Stimulated activated CD8-positive, alpha-beta memory T cell treated with anti-CD3 and anti-CD28 coated beads, Interleukin-7, amount 100 ng/mL, for 1 hour (primary cell): ENCODE measurements at places on chromosomes 3 and 15.

DNA sequence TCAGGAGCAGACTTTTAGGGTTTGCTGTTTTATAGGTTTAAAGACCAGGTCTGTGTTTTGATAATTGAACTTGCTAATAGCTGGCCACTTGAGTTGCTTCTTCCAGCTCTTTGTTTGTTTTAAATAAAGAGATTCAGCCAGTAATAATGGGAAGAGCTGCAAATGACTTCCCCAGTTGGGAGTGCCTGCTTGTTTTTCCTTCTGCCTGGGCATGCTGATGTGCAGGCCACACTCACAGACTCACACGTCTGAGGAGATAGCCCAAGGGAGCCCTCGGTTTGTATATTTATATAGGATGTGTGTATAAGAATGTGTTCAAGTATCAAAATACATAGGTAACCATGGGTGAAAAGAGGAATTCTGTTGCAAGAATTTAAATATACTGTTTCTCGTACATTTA is 78.2 kb upstream of the BOC start:
- no peak for DNase-seq

- no peak for DNase-seq
Measured at GRCh38 chr3:182490596-182491491, 302.5 kb upstream of the ATP11B start.

DNA sequence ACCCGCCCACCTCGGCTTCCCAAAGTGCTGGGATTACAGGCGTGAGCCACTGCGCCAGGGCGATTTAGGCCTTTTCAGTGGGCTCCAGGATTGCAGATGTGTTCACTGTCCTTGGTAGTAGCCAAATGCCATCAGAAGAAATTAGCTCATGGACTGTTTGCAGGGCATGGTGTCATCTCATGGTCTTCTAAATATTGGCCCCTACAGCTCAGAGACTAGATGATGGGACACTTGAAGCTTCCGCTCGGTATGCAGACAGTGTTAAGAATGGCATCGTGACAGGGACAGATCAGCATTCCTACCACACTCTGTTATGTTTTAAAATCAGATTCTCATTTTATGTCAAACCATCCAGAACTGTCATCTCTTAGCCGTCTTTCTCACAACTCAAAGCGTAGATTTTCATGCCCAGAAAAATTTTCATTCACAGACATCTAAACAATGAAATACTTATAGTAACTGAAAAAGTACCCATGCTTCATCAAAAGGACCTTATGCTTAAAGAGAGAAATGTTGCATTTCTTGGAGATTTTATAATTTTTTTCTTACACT is 24.9 kb downstream of the SLCO3A1 start:
- no peak for DNase-seq

DNA sequence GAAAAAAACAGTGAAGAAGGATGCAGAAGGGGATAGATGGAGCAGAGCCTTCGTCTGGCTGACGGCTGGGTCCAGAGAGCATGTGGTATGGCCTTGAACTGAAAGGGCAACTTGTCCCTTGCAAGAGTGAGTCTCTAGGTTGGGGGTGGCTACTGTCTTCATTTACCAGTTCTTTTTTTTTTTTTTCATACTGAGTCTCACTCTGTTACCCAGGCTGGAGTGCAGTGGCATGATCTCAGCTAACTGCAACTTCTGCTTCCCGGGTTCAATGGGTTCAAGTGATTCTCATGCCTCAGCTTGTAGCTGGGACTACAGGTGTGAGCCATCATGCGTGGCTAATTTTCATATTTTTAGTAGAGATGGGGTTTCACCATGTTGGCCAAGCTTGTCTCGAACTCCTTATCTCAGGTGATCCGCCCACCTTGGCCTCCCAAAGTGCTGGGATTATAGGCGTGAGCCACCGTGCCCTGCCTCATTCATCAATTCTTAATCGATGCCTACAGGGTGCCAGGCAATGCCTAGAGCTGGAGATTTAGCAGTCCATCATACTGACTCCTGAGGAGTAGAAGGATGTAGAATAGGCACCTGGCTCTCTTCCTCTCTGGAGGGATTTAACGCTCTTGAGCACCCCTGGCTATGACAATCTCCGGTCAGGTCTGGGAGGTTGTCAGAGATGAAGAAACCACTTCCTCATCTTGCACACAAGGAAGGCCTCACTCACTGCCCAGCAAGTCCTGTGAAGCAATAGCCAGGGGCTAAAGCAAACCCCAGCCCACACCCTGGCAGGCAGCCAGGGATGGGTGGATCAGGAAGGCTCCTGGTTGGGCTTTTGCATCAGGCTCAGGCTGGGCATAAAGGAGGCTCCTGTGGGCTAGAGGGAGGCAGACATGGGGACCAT is at the start of gene CAMP:
Gene CAMP, plus strand, starts transcription at position 880 of the 898 bp plus-strand sequence. Its CDS starts 17 bp downstream, at position 897.
- DNase-seq, result no peak

DNA sequence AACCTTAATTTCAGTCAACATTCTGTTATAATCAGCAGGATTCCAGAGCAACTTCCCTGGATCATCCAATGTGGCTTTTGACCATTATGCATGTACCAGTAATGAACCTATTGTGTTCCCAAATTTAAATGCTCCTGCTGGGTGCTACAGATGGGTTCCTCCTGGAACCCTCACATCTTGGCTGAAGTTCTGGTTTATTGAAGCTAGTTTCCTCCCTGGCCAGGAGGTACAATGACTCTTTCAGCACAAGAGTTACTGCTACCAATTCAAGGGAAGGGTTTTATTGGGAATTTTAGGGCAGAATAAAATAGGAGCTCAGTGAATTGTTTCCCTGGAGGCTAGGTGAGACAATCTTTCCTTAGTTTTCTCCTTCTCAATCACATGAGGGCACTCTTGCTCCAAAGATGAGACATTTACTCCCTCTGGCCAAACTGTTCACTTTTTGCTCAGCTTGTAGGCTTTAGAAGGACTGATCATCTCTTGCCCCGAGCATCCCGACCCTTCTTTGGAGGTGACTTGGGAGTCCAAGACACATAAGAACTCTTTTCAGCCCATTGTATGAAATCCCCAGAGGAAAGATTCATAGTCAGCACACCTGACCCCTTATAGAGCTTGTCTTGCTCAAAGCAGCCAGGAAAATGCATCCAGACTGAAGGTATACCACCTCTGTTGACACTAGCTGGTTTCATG is 8.8 kb upstream of the NPHP3 start:
- no peak for DNase-seq

- no peak for DNase-seq
Measured at GRCh38 chr3:140386357-140387100, 291.3 kb upstream of the TRIM42 start.

DNA sequence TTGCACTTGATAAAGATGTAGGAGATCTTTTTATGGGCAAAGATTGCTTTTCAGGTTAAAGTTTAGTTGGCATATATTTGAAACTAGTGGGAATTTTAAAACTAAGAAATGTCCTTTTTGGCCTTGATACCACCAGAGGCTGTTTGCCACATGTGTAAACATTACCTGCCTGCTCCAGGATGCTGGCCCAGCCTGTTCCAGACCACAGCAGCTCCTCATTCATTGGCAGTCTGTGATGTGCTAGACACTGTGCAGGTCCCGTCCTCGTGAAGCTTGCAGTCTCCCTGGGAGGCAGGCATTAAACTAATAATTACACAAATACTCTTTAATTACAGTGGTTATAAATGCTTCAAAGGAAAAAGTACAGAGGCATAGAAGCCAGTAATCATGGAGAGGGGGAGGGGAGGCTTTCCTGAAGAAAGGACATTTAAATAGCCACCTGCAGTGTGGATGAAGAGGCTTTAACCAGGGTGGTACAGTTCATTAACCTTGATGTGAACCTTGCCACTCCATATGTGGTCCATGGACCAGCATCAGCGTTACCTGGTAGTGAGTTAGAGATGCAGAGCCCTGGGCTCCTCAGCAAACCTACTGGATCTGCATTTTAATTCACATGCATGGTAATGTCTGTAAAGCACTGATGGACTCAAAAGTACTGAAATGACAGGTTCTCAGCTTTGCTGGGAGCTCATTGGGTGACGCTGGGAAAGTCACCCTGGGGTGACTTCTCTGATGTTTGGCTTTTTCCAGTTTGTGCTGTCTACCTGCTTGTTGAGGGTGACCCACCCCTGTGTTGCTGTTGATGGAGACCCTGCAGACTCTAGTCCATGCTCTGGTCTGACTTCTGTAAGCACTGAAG is 5.3 kb downstream of the ZNF710 start:
- no peak for DNase-seq

GRCh38 chr3:32172420-32172819 is 66.0 kb downstream of the GPD1L start:
- no peak for DNase-seq
